ENCODE measurements at places on chromosomes 2 and 18. TPM values are rescaled to one million over a fixed set of nuclear protein-coding genes. Genes with fewer than 3 reads are reported as not detected.

DNA sequence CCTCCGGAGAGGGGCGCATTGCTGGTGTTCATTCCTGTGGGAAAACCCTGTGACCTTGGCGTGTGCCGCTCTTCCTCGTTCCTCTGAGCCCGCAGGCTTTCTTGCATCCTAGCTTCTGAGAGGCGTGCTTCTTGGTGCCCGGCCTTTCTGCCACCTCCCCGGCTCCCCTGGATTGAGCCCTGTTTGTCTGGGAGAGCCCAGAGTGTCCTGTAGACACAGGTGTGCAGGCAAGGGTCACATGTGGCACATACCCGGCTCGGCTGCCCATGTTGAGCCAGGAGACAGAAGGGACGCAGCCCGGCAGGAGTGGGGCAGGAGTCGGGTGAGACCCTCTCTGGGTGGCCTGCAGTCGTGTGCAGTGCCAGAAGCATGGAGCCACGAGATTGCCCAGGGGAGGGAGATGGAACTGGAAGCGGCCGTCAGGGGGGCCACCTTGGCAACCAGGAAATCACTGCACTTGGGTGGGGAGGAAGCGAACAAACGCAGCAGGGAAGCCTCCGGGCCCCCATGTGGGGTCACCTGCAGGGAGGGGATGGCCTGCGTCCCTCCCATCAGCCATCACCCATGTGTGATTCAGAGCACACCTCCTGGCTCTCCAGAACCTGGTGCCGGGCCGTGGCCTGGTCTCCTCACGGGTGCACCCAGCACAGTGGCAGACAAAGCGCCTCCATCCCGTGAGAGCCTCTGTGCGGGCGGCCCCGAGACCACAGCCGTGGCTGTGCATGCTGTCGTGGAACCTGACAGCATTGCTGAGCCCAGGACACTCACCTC lies 92.9 kb downstream of the SH3BP4 start:
- DNase-seq, result no peak

CFAP65 gene
- polyA plus RNA-seq, result not detected

CNRIP1 gene
- polyA plus RNA-seq, result 16.8 TPM

DNA sequence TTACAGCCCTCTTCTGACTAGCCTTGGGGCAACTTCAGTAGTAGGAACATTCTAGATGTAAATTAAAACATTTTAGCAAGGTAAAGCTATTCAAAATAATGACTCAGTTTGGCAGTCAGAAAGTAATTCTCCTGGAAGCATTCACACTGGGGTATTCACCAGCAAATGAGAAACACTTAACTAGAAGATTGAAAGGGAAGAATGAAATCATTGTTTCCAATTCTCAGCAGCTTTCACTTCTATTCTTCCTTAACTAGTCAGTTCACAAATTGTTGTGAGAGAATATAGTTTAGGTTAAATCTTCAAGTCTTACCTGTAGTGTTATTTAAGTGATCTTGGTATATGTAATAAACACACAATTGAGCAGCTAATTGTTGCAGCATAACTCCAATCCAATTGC lies 1135.6 kb upstream of the FAM98A start:
- DNase-seq, result no peak

GRCh38 chr2:171187177-171187576 lies 26.5 kb upstream of the TLK1 start:
- DNase-seq, result no peak

DNA sequence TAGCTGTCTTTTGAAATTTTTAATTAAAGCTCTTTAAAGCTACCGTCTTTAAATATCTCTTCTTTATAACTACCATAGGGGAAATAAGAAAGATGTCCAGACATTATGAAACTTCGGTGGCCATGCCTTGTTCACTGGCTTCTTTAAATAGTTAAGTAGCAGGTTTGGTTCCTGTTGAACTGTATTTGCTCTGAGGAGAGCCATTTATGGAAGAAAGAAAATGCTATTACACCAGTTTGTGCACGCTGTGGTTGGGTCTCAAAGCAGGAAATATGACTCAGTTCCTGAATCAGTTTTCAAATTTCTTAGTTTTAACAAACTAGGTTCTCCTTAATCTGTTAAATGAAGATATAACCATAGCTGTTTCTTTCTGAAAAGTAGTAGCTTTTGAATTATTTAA lies 12.2 kb downstream of the ARPC2 start:
- no peak for DNase-seq

DNA sequence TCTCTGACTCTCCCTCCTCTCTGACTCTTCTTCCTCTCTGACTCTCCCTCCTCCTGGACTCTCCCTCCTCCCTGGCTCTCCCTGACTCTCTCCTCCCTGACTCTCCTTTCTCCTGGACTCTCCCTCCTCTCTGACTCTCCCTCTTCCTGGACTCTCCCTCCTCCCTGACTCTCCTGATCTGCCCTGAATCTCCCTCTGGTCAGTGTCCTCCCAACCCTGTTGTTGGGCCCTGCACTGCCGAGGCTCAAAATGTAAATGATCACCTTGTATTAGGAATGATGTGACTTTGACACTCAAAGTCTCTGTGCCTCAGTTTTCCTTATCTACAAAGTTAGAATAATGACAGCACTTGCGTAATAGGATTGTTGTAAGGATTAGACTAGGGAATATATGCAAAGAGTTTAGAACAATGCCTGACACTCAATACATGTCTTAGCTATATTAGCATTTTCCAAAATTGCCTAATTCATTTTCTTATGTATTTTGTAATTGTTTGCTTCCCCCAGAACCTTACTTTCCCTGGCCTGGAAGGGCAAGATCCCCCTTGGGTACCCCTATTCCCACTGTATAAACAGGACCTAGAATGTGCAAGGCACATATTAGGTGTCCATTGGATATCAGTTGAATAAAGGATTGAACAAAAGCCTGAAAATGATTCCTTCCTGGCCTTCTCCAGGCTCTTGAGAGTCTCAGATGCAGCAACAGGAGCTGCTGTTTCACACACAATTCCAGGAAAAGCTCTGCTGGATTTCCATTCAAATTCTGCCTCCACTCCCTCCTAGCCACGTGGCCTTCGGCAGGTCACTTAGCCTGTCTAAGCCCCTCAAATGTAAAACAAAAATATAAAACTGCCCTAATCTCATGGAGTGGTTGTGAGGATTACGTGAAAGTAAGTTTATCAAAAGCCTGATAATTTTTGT lies 170.1 kb downstream of the INHBB start:
- DNase-seq, result no peak

PROM2 gene
- polyA plus RNA-seq, result 0.79 TPM

SNRNP200 gene
- polyA plus RNA-seq, result 41.1 TPM

SP140 gene
- polyA plus RNA-seq, result 0.36 TPM

DNA sequence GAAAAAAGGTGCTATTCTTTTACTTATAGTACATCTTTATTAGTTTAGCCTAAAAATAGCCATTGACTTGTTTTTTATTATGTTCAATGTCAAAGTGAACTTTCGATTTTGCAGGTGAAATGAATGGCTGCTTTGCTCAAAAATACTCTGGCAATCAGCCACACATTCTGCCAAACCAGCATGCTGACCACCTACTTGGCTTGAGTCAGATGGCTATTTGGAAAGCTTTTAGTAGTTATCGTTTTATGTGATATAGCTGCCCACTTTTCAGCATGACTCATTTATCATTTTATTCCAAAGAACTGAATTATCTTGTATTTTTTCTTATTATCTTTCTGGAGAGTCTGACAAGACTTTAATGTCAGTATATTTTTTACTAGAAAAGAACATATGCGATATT lies 1615.8 kb upstream of the TMEFF2 start:
- no peak for DNase-seq

DNA sequence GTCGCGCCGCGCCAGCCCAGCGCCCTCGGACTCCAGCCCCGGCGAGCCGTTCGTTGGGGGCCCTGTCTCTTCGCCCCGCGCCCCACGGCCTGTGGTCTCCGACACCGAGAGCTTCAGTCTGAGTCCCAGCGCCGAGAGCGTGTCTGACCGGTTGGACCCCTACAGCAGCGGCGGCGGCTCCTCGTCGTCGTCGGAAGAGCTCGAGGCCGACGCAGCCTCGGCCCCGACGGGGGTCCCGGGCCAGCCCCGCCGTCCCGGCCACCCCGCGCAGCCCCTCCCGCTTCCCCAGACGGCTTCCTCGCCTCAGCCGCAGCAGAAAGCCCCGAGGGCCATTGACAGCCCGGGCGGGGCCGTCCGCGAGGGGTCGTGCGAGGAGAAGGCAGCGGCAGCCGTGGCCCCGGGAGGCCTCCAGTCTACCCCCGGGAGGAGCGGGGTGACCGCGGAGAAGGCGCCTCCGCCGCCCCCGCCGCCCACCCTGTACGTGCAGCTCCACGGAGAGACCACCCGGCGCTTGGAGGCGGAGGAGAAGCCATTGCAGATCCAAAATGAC lies 1.4 kb downstream of the PHLPP1 start:
- peak; percentile 78 for DNase-seq

ANKRD30BL gene
- not detected for polyA plus RNA-seq

- DNase-seq, result no peak
These were observed 43.2 kb downstream of the PARD6G start for GRCh38 chr18:80204142-80204541.

DNA sequence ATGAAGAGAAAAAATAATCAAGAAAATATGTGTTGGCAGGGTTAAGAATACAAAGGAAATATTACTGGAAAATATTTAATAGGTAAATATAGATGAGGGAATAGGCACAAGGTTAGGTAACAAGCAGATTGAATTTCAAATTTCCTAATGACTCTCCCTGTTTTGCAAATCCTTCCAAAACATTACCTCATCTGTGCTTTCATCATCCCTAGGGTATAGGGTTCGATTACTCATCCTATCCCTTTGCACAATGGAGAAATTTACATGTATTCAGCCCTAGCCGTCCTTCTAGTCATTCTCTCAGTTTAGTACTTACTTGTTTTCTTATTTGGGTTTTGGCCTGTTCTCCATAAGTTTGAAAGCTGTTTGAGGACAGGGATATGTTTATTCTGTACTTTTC lies 864.6 kb upstream of the FSHR start:
- DNase-seq, result no peak

MOGAT1 gene
- 0.16 TPM for polyA plus RNA-seq

METTL8 gene
- 5.3 TPM for polyA plus RNA-seq

REG3G gene
- polyA plus RNA-seq, result not detected

TDRD15 gene
- polyA plus RNA-seq, result not detected

APCDD1 gene
- polyA plus RNA-seq, result 18.2 TPM

- DNase-seq, result no peak
These were observed 20.2 kb upstream of the MRO start for GRCh38 chr18:50839996-50840395.

DNA sequence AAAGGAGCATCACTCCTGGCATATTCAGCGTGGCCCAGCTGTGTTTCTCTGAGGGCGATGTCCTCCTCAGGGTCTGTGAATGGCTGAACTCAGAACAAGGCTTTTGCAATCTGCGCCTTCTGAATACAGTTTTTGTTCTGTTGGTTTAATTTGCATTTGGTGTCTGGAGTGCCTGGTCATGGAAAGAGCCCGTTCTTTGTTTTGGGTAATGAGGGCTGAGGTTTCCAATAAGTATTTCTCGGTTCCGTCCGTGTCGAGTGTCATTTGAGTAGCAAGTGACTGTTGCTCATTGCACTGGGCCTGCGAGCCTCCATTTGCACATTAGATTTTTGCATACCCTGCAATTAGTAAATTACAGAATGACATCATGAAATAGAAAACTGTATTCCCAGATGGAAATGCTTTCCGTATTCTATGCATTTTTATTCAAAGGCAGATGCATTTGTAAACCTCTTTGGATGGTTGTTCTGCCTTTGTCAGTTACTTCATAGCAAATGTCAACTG lies 57.3 kb downstream of the NEDD4L start:
- DNase-seq, result no peak

DNA sequence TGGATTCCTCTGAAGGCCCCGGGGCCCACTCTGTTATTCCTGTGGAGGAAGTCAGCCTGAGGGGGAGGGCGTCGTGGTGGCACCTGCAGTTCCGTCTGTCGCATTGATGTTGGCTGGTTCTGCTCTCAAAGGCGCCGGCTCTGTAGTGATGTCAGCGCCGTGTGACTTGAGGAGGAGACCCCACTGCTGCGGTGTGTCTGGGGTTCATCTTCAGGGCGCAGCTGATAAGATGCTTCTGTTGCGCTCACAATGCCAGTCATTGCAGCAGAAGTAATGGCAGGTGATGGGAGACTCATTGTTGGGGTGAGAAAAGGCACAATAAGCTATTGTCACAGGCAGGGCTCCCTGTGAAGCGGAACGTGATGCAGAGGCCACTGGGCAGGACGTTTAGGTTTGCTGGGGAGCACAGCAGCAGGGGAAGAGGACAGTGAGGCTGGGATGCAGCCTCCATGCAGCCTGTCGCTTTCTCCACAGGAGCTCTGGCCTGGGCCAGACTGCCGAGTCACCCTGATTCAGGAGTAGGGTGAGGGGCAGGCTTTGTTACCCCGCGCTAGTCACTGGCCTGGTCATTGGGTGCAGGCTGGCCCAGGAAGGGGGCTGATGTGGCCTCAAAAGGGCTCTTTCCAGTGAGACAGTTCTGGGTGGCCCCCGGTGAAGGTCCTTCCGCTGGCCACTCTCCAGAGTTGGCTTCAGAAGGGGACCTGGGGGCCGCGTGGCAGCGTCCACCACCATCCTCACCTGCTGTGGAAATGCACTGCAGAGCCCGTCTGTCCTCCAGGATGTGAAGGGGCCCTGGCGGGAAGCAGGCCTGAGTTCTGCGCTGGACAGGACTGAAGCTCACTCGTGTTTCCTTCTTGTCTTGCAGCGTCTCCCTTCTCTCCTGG lies 42.9 kb downstream of the SH3BP4 start:
- no peak for DNase-seq

NOSTRIN gene
- 31.8 TPM for polyA plus RNA-seq

GRCh38 chr2:96636551-96637171 lies 1.5 kb downstream of the KANSL3 start:
- DNase-seq, result peak; percentile 28

GRCh38 chr2:183222751-183223150 lies 98.5 kb downstream of the NUP35 start:
- no peak for DNase-seq

ANKRD62 gene
- not detected for polyA plus RNA-seq

TRAF3IP1 gene
- 6.3 TPM for polyA plus RNA-seq

HRH4 gene
- polyA plus RNA-seq, result not detected

GRCh38 chr2:103265521-103265920 lies 503.7 kb downstream of the TMEM182 start:
- no peak for DNase-seq

DNA sequence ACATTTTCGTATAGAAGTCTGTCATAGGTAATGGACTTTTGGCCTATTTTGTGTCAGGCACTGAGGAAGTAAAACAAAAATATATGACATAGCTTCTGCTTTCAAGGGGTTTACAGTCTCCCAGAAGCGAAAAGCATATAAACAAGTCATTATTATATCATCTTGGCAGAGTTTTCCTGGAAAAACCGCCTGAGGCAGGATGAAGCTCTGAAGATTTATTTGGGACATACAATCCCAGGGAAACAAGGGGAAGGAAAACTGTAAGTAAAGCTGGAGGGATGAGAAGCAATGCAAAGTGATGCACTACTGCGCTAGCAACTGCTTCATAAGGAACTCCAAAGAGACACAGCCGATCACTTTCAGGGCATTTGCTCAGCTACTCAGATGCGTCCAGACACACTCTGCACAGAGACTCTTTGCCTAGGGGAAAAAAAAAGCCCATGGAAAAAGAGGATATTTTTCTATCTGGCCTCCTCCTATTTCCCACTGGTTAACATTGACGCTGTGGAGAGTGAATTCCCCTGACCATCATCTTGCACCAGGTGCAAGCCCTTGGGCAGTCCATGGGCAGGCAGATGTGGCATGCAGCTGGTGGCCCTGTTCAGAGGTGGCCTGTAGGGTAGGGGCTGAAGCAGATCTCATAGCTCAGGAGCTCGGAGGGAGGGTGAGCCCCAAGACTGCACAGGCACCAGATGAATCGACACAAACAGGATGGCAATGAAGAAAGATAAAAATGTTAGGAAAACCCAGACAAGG lies 158.1 kb downstream of the METTL4 start:
- DNase-seq, result no peak

Measured in right cardiac atrium (tissue), 5 donors.